Activated T-helper 17 cell treated with anti-CD3 and anti-CD28 coated beads, Interleukin-2, amount 50 U/mL, for 72 hours (primary cell): ENCODE measurements at places on chromosomes 1 and 21. TPM values are rescaled to one million over a fixed set of nuclear protein-coding genes. Genes with fewer than 3 reads are reported as not detected.

DNA sequence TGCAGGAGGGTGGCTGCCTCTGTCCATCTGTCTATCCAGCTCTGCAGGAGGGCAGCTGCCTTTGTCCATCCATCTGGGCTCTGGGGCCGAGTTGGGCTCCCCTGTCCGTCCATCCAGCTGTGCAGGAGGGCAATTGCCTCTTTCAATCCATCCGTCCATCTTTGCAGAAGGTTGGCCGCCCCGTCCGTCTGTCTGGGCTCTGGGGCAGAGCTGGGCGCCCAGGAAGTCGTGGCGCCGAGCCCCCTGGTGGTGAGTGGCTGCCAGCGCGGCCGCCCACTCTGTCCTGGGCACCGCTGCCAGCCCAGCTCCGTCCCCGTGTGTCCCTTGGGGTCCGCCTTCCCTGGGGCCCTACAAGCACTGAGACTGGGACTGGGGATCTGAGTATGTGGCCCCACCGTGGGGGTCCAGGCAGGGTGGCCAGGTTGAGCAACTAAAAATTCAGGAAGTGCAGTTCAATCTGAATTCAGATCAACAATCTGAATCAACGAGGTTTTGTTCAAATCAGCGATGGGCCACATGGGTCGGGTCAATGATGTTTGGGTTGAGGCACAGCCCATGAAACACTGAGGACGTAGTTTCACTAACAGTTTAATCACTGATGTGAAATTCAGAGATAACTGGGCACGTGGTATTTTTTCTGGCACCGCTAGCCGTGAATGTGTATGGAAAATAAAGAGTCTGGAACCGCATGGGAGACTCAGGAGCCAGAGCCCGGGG lies 99.1 kb upstream of the ACTRT2 start:
- peak; percentile 56 for ATAC-seq

DNA sequence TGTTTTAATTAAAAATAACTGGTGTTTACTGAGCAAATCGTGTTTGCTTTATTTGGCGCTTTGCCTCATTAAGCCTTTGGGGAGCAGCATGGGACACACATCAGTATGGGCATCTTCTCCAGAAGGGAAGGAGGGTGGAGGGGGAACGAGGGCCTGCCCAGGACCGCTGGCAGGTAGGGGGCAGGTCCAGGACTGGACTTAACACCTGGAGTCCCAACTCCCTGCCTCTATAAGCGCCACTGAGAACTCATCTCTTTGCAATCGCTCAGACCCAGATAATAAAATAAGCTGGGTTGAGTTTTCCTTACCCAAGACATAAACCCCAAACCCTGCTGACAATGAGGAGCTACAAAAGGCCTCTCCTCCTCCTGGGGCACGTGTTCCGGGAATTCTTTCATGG lies 15.1 kb downstream of the ABCG1 start:
- no peak for ATAC-seq

GRCh38 chr1:97090725-97091124 lies 369.1 kb downstream of the PTBP2 start:
- ATAC-seq = no peak

DNA sequence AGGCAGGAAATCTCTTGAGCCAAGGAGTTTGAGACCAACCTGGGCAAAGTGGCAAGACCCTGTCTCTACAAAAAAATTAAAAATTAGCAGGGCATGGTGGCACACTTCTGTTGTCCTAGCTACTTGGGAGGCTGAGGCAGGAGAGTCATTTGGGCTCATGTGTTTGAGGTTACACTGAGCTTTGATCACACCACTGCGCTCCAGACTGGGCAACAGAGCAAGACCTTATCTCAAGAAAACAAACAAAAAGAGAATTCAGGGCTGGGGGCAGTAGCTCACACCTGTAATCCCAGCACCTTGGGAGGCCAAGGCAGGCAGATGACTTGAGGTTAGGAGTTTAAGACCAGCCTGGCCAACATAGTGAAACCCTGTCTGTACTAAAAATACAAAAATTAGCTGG lies 17.8 kb upstream of the SLC16A1 start:
- no peak for ATAC-seq

GRCh38 chr1:3049164-3049563 lies 19.8 kb upstream of the PRDM16 start:
- no peak for ATAC-seq

DNA sequence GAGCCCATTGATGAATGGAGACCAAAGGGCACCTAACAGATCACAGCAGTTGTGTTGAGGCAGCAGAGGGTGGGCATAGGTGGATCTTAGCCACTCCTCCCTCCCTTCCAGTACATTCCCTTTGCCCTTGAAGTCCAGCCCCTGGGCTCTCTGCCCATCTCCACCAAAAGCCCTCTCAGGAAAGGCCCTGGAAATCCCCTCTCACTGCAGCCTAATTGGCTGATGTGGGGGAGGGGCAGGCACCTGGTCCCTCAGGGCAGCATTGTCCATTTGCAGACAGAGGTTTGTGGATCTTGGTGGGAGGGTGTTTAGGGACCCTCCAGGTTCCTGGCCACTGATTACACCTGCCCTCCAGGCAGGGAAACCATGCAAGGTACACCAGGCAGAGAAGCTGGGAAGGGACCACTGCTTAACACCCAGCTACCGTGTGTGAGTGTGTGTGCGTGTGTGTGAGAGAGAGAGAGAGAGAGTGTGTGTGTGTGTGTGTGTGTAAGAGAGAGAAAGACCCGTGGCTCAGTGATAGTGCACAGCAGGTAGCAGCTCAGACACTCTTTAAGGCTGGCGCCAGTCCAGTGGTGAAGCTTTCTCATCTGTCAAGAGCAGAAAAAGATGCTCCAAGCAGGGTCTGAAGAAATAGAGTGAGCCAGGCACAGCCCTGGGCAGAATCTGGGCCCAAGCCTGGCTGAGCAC lies 71.1 kb downstream of the MATN1 start:
- no peak for ATAC-seq

- ATAC-seq = no peak
Measured at GRCh38 chr1:23217421-23218115, at the start of gene HTR1D. Gene HTR1D, minus strand, starts transcription at chr1:23217502. Its CDS starts 23,283 bp downstream, at chr1:23194219.

DNA sequence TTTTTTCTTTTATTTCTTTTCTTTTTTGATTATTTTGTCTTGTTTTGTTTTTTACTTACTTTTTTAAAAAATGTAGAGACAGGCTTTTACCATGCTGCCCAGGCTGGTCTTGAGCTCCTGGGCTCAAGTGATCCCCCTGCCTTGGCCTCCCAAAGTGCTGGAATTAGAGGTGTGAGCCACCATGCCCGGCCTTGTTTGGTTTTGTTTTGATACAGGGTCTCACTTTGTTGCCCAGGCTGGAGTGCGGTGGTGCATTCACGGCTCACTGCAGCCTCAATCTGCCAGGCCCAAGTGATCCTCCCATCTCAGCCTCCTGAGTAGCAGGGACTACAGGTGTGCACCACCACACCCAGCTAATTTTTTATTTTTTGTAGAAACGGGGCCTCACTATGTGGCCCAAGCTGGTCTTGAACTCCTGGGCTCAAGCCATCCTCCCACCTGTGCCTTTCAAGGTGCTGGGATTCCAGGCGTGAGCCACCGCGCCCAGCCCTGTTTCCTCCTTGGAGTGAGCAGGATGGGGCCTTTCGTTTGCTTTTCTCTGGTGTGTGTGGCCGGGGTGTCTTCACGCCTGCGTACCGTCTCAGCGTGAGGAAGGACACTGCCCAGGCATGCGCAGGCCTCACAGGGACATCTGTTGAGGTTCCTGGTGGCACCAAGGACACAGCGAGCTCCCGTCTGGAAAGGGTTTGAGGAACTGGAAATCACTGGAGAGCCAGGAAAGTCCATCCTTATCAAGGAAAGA lies 15.5 kb downstream of the SLC45A1 start:
- ATAC-seq = no peak

DNA sequence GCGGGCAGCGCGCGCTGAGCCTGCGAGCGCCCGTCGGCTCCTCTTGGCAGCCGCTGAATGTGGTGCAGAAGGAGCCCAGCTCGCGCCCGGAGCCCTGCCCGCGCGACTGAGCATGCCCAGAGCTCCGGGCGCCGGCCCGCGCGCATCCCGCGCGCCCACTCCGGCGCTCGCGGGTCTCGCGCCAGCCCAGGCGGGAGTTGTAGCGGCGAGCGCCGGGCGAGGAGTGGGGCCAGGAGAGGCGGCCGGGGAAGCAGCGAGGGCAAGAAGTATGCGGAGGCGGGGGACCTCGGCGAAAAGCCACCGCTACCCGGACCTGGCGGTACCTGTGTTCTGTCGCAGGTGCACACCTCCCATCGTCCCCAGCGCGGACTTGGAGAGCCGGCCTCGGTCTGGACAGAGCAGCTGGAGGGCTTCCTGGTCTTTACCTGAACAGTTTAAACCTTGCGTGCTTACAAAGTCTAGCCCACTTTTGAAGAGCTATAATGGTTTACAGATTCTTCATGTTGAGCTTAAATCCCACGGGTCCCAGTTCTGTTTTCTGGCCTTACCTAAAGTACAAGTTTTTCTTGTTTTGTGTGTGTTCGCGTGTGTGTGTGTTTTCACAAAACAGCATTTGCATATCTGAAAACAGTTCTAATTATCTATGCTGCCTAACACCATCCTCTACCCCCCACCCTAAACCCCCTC lies at the start of gene DDAH1:
Gene DDAH1 (minus strand): TSS at position 61 of the 687 bp plus-strand sequence. CDS start 114 bp downstream, outside the sequence.
- peak; percentile 53 for ATAC-seq

GRCh38 chr1:145828367-145829026 lies 4.5 kb downstream of the POLR3C start:
- peak; percentile 81 for ATAC-seq

GRCh38 chr21:45145146-45145545 lies 70.8 kb downstream of the ADARB1 start:
- ATAC-seq = no peak

Gene NOC2L
- total RNA-seq = 57.6 TPM

Gene DNM3
- 3.0 TPM for total RNA-seq

Gene TCP10L
- total RNA-seq = 1.3 TPM

Gene NFASC
- total RNA-seq = 0.65 TPM

Gene RHEX
- not detected for total RNA-seq
